Activated CD4-positive, alpha-beta memory T cell treated with anti-CD3 and anti-CD28 coated beads for 36 hours (primary cell): ENCODE measurements at places on chromosomes 5 and 9. TPM values are rescaled to one million over a fixed set of nuclear protein-coding genes. Genes with fewer than 3 reads are reported as not detected.
A peak's percentile ranks its signal among the peaks of the same experiment; 100 is the strongest.

MARCHF11 gene
- not detected for total RNA-seq

DNA sequence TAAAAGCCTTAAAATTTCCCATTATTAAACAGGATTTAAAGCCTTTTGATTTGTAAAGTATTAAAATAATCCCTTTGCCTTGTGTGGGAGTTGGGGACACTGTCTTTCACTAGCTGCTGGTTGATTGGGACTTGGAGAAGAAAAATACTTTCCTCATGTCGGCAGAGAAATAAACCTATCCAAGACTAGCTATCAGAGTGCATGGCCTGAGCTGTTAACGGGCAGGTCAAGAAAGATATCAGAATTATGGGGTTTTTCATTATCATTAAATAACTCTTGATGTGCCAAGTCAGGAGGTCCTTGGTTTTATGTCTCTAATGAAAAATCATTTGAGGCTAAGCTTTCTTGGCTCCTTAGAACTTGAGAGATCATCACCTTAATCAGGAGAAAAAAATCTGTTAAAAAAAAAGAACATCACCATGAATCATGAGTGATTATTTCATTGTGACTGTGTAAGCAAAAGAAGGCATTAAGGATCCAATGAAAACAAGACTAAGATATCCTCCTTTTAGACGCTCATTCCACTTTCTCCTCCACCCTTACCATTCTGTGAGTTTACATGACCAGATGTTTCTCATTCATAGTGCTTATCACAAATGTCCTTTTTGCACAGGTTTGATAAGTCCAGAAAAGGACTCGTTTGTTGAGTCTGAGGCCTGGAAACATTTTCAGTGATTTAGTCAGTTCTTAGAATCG is 140.4 kb upstream of the EGFLAM start:
- no peak overlapping the region for H3K4me3 ChIP-seq
- H3K27me3 ChIP-seq: no peaks in the 10 kb centered on the region
- DNase-seq: no peak
- H3K27ac ChIP-seq: no peak overlapping the region
- no peaks in the 10 kb centered on the region for H3K4me1 ChIP-seq
- H3K36me3 ChIP-seq: no peaks in the 10 kb centered on the region

SLC6A18 gene
- not detected for total RNA-seq

- no peak overlapping the region for H3K27ac ChIP-seq
- no peak for DNase-seq
- H3K4me3 ChIP-seq: no peak overlapping the region
- no peaks in the 10 kb centered on the region for H3K36me3 ChIP-seq
- H3K4me1 ChIP-seq: no peaks in the 10 kb centered on the region
- H3K27me3 ChIP-seq: peaks cover 12% of the 10 kb centered on the region
Observed at GRCh38 chr9:135070198-135070951, 17.1 kb upstream of the OLFM1 start.

VCAN gene
- 0.02 TPM for total RNA-seq

DNA sequence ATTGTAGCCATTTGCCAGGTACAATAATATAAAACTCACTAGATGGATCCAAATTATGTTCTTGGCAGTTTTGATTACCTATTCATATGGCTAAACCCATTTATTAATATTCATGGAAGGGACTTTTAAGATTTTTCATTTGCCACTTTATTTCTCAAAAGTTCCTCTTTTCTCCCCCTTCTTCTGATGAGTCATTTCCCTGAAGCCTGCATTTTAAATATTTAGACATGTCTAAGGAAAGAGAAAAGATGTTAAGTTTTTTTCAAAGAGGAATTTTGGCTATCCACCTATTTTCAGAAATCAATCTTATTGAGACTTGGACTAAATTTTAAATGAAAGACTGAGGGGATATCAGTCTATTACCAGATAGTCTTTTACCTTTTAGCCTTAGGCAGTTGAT is 1189.4 kb downstream of the EFNA5 start:
- no peak overlapping the region for H3K27ac ChIP-seq
- no peaks in the 10 kb centered on the region for H3K27me3 ChIP-seq
- DNase-seq: no peak
- no peak overlapping the region for H3K4me3 ChIP-seq
- no peaks in the 10 kb centered on the region for H3K36me3 ChIP-seq
- no peaks in the 10 kb centered on the region for H3K4me1 ChIP-seq

GRCh38 chr9:20477940-20478620 is 144.2 kb downstream of the MLLT3 start:
- DNase-seq: peak; percentile 16
- peaks cover 1% of the 10 kb centered on the region for H3K36me3 ChIP-seq
- no peaks in the 10 kb centered on the region for H3K27me3 ChIP-seq
- H3K4me1 ChIP-seq: peaks cover 32% of the 10 kb centered on the region
- no peak overlapping the region for H3K27ac ChIP-seq
- no peak overlapping the region for H3K4me3 ChIP-seq

CER1 gene
- not detected for total RNA-seq
